CD4-positive, alpha-beta T cell treated with Interleukin-2 at 100 ng/mL for 4 hours (primary cell): ENCODE measurements at places on chromosomes 11 and 22.

- DNase-seq, result no peak
These were observed 446.9 kb upstream of the B3GAT1 start for GRCh38 chr11:134858783-134859480.

DNA sequence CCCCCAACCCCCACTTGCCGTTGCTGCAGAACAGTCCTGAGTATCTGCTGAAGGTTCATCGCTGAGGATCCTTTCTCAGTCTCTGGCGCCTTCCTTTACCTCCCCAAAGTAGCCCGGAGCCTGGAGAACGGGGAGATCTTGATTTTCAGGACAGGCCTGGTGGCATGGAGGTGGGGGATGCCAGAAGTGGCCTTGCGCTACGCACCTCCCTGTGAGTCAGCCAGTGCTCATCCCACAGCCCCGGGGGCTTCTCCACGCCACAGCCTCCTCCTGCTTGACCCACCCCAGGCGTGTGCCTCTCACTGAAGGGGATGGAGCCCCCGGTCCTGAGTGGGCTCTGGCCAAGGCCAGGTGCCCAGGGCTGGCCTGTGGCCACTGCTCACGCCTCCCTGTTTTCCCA lies 339.6 kb downstream of the TBC1D22A start:
- DNase-seq, result no peak

DNA sequence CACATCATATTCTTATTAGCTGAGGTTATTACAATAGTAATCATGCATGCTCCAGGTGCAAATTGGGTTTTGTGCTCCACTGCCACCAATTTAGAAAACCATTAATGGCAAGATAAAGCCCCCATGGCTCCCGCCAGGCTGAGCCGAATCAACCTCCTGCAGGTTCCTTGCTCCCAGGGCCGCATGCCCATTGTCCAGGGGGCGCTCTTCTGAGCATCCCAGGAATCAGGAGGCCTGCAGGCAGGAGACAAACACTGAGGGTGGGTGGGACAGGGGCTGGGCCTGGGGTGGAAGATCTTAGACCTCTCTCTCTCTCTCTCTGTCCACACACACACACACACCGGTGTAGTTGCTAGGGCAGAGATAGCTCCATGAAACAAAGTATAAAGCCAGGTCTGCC lies 57.4 kb downstream of the BUD13 start:
- no peak for DNase-seq

DNA sequence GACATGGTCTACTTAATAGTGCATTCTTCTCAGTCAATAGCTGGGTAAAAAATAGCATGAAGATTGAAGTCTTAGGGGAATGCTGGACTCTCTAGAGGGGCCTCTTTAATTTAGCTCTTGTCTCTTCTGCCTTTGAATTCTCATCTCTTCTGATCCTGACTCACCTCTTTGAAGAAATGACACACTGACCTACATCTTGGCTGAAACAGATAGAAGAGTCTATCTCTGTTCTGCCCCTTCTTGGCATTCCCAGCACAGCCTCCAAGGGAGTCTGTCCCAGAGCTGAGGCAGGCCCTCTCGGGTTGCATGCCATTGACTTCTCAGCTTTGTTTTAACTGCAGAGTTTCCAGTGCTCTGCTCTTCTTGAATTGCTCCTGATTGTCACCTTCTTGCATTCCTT lies 55.7 kb downstream of the PTPRJ start:
- no peak for DNase-seq

GRCh38 chr11:36191941-36192340 lies 97.3 kb downstream of the COMMD9 start:
- DNase-seq, result no peak

DNA sequence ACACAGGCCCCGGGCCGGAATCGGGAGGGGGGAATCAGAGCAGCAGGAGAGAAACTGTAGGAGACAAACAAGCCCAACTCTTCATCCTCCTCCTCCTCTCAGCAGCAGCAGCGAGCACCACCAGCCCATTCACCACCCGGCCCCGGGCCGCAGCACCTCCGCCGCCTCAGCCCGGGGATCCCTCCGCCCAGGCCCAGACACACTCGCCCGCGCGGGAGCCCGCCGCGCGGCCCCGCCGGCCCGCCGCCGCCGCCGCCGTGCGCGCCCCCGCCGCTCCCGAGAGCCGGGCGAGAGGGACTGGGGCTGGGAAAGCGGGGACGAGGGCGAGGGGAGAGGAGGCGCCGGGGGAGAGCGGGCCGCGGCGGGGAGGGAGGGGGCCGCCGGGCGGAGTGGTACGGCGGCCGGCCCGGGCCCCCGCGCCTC lies at the start of gene PHF21A:
PHF21A (minus strand) TSS at position 154 of the 423 bp plus-strand sequence. CDS start 37,235 bp downstream, outside the sequence.
- DNase-seq, result peak; percentile 92

- DNase-seq, result peak; percentile 71
These were observed 8.2 kb downstream of the PHF21A start for GRCh38 chr11:46112961-46113607.

DNA sequence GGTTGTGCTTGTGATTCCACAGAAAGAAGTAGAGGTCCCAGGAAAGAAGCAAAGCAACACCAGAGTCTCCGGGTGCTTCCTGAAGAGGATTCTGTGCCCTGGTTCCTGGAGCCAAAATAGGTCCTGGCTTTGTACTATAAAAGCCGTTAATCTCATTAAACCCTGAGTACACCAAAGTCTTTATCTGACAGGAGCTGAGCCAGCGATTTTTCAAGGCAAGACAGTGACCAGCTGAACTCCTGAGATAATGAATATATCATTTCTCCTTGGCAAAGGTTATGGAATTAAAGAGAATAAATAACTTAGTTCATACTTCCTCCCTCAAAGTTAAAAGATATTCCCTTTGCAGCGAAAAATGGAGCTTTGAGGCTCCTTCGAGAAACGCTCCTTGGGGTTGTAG lies 5.2 kb downstream of the TMEM138 start:
- DNase-seq, result no peak
